ENCODE measurements at places on chromosomes 11 and 22.

GRCh38 chr11:9858822-9859221 lies 194.9 kb downstream of the SWAP70 start:
- no peaks in the 10 kb centered on the region for H3K36me3 ChIP-seq
- no peak overlapping the region for H3K4me3 ChIP-seq
- DNase-seq, result no peak
- H3K27me3 ChIP-seq, result no peaks in the 10 kb centered on the region
- no peak overlapping the region for H3K27ac ChIP-seq

DNA sequence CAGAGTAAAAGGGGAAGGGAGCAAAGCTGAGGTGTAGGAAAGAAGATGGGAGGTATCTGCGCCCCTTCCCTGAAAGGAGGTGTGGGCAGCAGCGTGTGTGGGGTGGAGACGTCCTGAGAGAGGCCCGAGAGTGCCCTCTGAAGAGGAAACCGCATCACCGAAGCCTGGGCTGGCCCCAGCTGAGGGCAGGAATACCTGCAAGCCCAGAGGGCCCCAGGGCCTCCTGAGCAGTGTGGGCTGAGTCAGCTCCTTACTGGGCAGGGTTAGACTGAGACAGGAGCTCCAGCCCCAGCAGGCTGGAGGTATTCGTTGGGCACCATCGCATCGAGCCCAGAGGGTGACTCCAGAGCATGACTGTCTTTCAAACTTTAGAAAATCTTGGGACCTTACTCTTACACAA lies 534.0 kb upstream of the B3GAT1 start:
- no peaks in the 10 kb centered on the region for H3K4me1 ChIP-seq
- H3K4me3 ChIP-seq, result no peak overlapping the region
- H3K27me3 ChIP-seq, result no peaks in the 10 kb centered on the region
- no peak overlapping the region for H3K27ac ChIP-seq
- DNase-seq, result no peak

DNA sequence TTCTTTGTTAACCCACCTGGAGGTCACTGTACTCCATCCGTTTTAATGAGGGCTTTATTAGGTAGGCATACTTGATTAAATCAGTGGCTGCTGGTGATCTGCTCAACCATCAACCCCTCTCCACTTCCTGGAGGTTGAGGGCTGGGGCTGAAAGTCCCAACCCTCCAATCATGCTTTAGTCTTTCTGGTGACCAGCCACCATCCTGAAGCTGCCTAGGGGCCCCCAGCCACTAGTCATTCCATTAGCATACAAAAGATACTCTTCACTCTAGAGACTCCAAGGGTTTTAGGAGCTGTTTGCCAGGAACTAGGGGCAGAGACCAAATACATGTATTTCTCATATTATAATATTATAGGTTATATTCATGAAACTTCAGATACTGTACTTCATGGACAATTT lies 13.5 kb downstream of the DNAJC24 start:
- H3K27ac ChIP-seq, result no peak overlapping the region
- H3K4me3 ChIP-seq, result no peak overlapping the region
- no peak for DNase-seq
- no peaks in the 10 kb centered on the region for H3K36me3 ChIP-seq
- no peaks in the 10 kb centered on the region for H3K4me1 ChIP-seq

DNA sequence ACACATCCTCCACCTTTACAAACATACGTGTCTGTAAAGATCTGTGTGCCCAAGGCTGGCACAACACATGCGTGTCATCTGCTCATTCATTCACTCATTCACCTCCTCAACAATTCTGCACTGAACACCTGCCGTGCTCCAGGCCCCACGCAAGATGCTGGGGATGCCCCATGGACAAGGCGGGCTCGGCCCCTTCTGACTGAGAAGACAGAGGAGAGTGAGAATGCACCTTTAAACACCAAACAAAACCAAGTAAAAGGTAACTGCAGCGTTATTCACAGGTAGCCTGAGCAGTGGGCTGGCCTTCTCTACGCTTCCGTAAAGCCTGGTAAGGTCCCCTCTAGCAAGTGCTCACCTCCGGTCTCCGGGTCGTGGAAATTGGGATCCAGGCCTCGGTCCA lies 142.8 kb downstream of the SHANK2 start:
- H3K36me3 ChIP-seq, result no peaks in the 10 kb centered on the region
- no peaks in the 10 kb centered on the region for H3K4me1 ChIP-seq
- H3K27me3 ChIP-seq, result no peaks in the 10 kb centered on the region
- H3K27ac ChIP-seq, result no peak overlapping the region

GRCh38 chr11:72767203-72768062 lies 15.2 kb upstream of the ARAP1 start:
- DNase-seq, result no peak
- H3K27me3 ChIP-seq, result no peaks in the 10 kb centered on the region
- H3K4me1 ChIP-seq, result no peaks in the 10 kb centered on the region
- no peaks in the 10 kb centered on the region for H3K36me3 ChIP-seq
- H3K4me3 ChIP-seq, result no peak overlapping the region

- H3K27ac ChIP-seq, result no peak overlapping the region
- H3K4me1 ChIP-seq, result no peaks in the 10 kb centered on the region
- DNase-seq, result no peak
- H3K27me3 ChIP-seq, result no peaks in the 10 kb centered on the region
- H3K4me3 ChIP-seq, result no peak overlapping the region
Observed at GRCh38 chr11:91005458-91005857, 782.6 kb upstream of the CHORDC1 start.
